ENCODE measurements at places on chromosomes 4 and X. TPM values are rescaled to one million over a fixed set of nuclear protein-coding genes. Genes with fewer than 3 reads are reported as not detected.

Gene RNF128
- total RNA-seq: 1.1 TPM

Gene MXD4
- 122 TPM for total RNA-seq

Gene NEIL3
- 3.3 TPM for total RNA-seq

Gene IQCM
- not detected for total RNA-seq

Gene DCX
- total RNA-seq: not detected

DNA sequence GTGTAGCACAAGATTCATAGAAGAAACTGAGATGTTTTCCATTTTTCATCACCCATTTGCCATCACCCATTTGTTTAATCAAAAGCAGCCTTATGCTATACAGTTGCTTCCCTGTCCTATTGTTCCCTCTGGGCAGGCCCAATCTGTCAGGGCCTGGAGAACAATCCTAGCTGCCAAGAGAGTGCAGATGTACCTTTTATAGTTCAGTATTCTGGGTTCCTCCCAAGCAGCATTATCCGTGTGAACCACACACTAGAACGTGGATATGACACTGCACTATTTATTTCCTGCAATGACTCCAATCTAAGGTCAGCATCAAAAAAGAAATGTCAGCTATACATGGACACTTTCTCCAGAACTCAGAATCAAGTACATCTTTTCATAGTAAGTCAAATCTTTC lies 269.0 kb downstream of the ADGRA3 start:
- no peak for DNase-seq

GRCh38 chr4:46934726-46935125 lies 25.7 kb upstream of the COX7B2 start:
- DNase-seq: no peak

DNA sequence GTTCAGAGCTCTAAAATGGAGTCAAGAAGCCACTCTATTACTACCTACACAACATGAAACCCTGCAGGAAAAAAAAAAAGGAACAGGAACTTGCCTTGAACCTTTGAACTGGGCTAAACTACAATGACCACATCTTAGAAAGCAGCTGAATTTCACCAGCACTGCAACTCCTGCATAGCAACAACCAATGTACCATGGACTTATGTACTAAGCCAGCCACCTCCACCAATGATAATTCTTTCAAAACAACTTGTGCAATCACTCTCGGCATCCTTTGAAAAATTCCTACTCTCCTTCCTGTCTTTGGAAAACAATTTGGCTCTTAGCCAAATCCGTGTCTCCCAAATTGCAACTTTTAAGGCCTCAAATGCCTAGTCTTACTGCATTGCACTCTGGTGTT lies 26.8 kb upstream of the FMR1 start:
- no peak for DNase-seq

DNA sequence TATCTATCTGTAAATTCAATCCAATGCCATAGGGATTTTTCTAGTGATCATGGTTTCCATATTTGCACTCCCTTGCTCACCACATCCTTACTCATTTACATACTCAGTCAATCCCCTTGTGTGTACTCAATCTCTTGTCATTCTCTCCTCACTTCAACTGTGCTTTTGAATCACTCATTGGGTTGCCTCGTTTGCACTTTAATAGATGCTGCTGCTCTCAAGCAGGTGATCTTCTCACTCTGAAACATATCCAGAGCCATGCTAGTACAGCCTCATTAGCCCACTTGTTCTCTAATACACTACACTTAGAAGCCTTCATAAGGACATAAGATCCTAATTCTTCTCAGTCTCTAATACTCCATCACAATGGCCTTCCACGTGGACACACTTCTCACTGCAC lies 507.9 kb downstream of the TECRL start:
- no peak for DNase-seq

GRCh38 chr4:77880784-77881183 lies 18.2 kb downstream of the MRPL1 start:
- no peak for DNase-seq

- DNase-seq: no peak
Observed at GRCh38 chrX:15848576-15848975, 6.0 kb downstream of the AP1S2 start.

DNA sequence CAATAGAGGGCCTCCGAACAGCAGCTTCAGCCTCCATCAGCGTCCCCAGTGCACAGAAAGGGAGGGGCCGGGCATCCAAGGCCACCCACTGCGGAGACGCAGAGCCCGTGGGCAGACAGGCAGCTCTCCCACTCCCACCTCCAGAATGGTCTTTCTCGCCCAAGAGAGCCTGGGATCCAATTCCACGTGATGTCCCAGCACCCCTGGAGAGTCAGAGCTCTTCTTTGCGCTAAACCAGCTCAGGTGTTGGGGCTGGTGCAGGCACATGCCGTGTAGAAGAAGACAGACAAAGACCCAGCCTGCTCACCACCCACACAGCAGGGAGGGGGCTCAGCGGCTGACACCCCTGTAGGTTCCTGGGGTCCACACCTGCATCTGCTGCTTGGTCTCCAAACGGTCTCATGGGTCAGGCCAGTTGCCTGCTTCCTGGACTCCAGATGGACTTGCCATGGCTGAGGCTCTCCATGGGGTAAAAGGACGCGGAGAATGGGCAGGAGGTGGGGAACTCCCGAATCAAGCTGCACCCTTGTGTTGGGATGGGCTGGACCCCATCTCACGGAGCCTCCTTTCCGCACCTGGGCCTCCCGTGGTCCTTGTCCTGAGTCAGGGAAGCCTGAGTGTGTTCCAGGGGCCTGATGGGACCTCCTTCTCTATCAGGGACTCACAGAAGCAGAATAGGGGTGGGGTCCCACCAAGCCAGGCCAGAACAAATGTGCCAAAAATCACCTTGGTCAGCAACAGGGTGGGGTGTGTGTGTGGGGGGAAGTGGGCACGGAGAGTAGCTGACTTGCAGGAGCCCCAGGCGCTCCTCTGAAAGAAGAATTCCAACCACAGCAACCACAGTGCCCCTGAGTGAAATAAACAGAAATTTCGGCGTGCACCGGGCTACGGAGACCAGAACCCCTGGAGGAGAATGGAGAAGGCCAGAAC lies 11.6 kb upstream of the ASMTL start:
- DNase-seq: no peak

GRCh38 chr4:105902550-105903262 lies 7.4 kb downstream of the NPNT start:
- no peak for DNase-seq

DNA sequence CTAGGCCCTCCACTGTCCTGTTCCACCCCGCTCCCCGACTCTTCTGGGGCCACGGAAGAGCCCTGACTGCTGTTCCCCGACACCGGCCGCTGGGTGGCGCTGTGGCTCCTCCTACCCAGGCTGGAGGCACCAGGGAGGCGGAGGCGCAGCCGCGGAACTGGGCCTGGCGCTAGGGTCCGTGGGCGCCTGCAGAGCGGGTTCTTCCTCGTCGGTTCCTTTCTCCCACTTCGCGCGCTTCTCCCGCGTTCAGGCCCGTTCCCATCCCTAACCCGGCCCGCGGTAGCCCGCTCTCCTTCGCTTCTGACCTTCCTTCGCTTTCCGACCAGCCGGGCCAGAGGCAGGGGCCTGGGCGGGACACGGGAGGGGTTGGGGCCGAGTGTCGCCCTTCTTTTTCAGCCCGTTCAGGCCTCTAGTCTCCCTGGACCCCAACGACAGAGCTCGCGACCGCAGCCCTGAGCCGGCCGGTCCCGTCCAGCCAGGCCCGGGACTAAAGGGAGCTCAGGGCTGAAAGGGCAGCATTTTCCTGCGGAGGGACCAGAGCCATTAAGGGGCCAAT lies 34.3 kb downstream of the NALF2 start:
- no peak for DNase-seq

- DNase-seq: no peak
Observed at GRCh38 chrX:121876305-121876704, 828.9 kb downstream of the GLUD2 start.

DNA sequence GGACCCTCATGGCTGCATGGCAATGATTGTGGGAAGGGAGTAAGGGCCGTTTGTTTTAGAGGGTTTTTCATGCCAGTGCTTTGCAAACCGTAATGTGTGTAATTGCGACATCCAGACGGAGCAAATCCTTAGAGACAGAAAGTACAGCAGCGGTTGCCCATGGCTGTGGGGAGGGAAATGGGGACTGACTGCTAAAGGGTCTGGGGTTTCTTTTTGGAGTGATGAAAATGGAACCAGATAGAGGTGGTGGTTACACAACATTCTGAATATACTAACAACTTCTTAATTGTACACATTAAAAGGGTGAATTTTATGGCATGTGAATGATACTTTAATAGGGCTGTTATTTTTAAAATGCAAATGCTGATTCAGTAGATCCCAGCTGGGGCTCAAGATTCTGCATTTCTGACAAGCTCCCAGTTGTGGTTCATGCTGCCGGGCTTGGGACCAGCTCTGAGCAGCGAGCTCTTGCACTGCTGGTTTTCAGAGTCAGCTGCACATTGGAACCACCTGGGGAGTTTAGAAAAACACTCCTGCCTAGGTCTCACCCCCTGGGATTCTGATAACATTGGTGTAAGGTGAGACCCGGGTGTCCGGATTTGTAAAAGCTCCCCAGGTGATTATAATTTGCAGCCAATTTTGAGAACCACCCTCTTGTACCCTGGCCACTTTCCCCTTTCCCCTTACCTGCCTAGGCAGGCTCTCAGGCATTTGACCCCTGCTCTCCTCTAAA lies 47.7 kb downstream of the PRPS1 start:
- no peak for DNase-seq

DNA sequence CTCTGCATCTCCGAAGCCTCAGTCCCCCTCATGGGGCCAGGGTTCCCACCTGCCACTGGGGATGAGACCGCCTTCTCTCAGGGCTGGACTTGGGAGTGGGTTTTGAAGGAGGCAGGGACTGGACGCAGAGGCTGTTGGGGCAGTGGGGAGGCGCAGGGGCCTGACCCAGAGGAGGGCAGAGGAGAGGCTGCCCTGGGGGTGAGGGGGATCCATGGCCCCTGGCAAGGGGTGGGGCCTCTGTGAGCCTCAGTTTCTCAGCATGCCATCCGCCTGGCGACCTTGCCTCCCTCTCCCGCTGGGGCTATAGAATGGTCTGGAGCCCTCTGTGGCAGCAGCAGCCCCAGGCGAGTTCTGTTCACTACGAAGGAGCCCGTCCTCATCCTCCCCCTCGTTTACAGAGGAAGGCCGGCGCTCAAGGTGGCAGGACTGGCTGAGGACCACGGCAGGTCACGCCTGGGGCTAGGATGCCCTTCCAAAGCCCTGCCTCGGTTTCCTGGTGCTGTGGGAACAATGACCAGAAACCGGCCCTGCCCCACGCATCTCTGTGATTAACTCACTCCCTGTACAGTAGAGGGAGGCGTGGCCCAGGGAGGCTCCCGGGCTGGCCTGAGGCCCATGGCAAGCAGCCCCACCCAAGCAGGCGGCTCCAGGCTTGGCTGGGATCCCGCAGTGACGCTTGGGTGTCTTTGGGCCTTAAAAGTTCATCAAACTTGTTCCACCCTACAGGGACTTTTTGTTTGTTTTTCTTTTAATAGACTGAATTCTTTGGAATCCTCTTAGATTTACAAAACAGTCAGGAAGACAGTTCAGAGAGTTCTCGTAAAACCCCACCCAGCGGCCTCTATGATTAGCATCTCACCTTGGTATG lies 16.0 kb upstream of the SH3TC1 start:
- DNase-seq: no peak

- no peak for DNase-seq
Observed at GRCh38 chrX:139094671-139095592, 383.4 kb upstream of the FGF13 start.

- DNase-seq: no peak
Observed at GRCh38 chr4:34046580-34046979, 2197.7 kb downstream of the ARAP2 start.

- DNase-seq: no peak
Observed at GRCh38 chr4:104719539-104720230, 225.0 kb upstream of the CXXC4 start.

- no peak for DNase-seq
Observed at GRCh38 chr4:6227412-6228157, 27.2 kb upstream of the JAKMIP1 start.

GRCh38 chrX:45868425-45868824 lies 667.7 kb upstream of the DIPK2B start:
- no peak for DNase-seq

GRCh38 chr4:15855804-15856475 lies 77.8 kb downstream of the CD38 start:
- no peak for DNase-seq

- DNase-seq: no peak
Observed at GRCh38 chr4:132328761-132329160, 820.3 kb upstream of the PCDH10 start.

GRCh38 chr4:77093401-77093800 lies 17.6 kb upstream of the CCNI start:
- DNase-seq: no peak

GRCh38 chr4:98501383-98501782 lies 157.0 kb downstream of the TSPAN5 start:
- DNase-seq: no peak

GRCh38 chr4:31193521-31193920 lies 473.4 kb downstream of the PCDH7 start:
- no peak for DNase-seq

DNA sequence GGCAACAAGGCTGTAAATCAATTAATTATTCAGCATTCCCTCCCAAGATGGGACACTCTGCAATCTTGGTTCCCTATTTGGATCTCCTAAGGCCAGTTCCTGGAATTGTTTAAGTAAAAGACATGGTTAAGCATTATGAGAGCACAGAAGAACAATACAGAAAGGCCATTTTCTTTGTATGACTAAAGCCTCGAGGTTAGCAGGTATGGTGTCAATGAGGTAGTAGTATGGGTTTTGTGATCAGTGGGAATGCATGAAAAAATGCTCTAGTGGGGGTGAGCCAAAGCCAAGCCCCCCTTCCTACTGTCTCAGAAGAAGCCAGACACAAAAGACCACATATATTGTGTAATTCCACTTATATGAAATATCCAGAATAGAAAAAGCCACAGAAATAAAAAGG lies 61.7 kb upstream of the S100G start:
- DNase-seq: no peak

DNA sequence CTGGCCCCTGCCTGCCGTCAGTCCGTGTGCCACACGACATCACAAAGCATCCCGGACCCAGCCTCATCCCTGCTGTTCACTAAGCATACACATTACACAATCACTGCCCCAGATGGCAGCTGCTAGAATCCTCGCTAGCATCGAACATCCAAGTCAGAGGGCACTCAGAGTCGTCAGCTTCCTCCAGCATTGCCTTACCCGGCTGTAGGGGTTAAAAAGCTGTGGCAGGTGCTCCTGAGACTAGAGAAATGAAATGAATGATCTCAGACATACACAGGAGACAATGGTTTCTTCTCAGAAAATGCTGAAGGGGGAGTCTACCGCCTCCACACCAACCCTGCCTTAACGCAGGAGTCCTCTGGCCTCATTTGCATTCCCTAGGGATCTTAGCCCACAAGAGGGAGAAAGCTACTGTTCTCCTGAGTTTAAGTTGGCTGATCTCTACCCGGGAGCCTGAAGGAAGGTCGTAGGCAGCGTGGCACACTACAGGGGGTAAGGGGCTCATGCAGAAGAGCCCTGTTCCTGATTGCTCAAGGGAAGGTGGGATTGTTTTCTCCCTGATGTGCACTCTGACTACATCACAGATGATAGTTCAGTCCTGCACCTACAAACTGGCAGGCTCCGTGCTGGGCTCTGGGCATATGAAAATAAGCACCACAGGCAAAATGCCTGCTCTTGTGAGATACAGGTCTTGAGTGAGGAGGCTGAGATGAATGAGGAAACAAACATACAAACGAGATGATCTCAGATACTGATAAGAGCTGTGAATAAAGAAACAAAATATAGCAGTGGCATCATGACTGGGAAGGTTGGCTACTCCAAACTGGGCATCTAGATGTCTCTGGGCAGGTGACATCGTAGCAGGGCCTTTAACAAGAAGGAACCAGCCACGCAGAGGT lies 2.6 kb upstream of the KIAA0232 start:
- no peak for DNase-seq

All from glomerular endothelial cell (primary cell).